Right ventricle myocardium inferior (tissue), 1 donor: ENCODE measurements at places on chromosomes 6 and 20. TPM values are rescaled to one million over a fixed set of nuclear protein-coding genes. Genes with fewer than 3 reads are reported as not detected.

Gene TCP11
- total RNA-seq: not detected

Gene WFDC8
- total RNA-seq: not detected

Gene MAP3K5
- total RNA-seq: 34.7 TPM

Gene ARFGEF3
- 1.4 TPM for total RNA-seq

Gene NTSR1
- not detected for total RNA-seq

Gene PCIF1
- 22.5 TPM for total RNA-seq

Gene CDSN
- not detected for total RNA-seq

Gene BTBD3
- total RNA-seq: 29.1 TPM

Gene SLC17A1
- total RNA-seq: not detected

Gene POPDC3
- total RNA-seq: 47.8 TPM

Gene APCDD1L
- total RNA-seq: 0.32 TPM

Gene ZSCAN16
- 2.2 TPM for total RNA-seq

Gene SLC24A3
- 1.4 TPM for total RNA-seq

- DNase-seq: no peak
Observed at GRCh38 chr6:41605649-41606048, 32.6 kb upstream of the MDFI start.

GRCh38 chr20:56565511-56565910 lies 32.5 kb downstream of the FAM209B start:
- no peak for DNase-seq

DNA sequence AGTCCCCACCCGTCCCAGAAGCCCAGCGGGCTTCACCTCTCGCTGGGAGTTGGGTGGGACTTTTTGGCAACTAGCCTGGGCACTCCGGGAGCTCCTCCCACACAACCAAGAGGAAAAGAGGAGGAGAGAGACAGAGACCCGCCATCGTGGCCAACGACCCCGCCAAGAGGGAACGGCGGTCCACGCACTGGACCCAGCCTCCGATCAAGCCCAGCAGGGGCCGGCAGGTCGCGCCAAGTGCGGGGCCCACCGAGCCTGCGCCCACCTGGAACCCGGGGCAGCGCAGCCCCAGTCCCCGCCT lies 3.0 kb upstream of the TMEM14C start:
- DNase-seq: peak; percentile 71

DNA sequence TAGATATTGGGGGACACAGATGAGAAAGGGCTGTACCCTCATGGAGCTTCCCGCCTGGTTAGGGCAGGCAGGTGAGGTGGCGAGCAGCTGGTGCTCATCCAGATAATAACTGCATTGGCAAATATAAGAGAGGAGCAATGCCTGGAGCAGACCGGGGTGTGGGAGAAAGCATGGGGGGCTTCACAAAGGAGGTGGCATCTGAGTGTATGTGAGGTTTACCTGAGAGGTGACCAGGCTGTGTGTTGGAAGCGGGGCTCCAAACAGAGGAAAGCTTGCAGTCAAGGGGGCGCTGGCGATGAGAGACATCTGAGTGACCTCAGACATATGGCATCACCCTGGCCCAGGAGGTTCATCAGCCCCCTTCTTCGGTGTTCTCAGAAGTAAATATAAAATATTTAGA lies 72.1 kb upstream of the PMEPA1 start:
- no peak for DNase-seq

GRCh38 chr6:120230008-120230407 lies 880.4 kb upstream of the MAN1A1 start:
- DNase-seq: no peak

GRCh38 chr20:53918949-53919361 lies 151.4 kb downstream of the BCAS1 start:
- DNase-seq: no peak

GRCh38 chr20:51402201-51402600 lies 140.3 kb downstream of the NFATC2 start:
- DNase-seq: no peak

- no peak for DNase-seq
Observed at GRCh38 chr6:136150961-136151360, 99.2 kb downstream of the MTFR2 start.

DNA sequence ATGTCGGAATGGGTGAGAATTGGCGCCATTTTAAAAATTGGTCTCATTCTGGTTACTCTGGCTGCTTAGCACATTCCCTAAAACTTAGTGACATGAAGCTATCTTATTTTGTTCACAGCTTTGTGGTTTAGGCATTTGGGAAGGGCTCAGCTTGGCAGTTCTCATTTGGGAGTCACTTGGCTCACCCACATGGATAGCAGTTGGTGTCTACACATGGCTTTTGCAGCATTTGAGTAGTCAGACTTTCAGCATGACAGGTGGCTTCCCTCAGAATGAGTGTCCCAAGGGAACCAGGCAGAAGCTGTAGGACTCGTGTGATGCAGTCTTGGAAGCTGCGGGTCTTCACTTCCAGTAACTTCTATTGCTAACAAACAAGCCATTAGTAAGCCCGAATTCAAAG lies 64.6 kb downstream of the UST start:
- DNase-seq: no peak

- no peak for DNase-seq
Observed at GRCh38 chr6:167968091-167968490, 29.4 kb upstream of the KIF25 start.

GRCh38 chr6:33723371-33724085 lies 12.0 kb upstream of the UQCC2 start:
- DNase-seq: no peak

DNA sequence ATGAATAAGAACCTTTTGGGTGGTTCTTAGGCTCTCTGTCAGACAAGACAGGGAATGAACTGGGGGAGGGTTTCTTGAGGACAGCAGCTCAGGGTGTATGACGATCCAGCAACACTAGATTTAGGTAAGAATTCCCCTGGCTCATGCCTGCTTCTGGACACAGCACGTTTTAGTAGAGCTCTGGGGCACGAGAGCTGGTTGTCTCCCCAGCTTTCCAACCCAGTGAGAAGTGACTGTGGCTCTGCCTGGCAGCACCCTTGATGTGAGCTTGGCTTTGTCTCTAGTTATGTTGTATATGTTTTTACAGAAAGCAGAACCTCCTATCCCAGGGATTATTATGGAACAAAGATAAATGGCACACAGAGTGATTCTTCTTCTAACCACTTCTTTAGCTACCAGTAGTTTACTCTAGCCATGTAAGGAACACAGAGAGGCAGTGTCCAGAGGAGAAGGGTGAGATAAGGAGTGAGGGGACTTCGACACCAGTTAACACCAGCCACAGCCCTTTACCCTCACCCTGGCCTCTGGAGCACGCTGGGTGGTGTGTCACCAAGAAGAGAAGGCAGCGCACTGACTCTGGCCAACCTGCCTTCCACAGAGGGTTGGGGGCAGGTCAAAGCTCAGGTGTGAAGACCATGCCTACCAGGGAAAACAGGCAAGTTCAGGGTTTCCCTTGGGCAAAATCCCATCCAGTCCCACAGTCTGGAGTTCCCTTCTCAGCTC lies 3.9 kb downstream of the APOBEC2 start:
- no peak for DNase-seq

DNA sequence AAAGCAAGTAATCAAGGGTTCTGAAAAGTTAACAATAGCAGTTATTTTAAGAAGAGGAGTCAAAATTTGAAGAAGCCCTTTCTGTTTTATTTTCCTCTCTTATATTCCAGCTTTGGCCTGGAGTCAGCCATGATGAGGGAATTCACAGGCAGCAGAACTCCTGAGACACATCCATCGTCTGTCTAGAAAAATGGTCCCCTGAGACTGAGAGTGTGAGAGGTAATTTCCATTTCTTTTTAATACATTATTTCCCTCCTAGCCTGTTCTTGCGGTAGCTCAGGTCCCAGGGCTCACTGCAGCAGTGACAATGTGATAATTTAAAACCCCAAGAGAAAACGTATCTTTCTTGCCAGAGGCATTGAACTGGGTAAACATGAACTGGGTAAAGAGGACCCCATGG lies 296.0 kb downstream of the SMOC2 start:
- no peak for DNase-seq

GRCh38 chr6:147900247-147900830 lies 391.8 kb downstream of the SAMD5 start:
- no peak for DNase-seq

GRCh38 chr6:29619578-29620160 lies 13.3 kb downstream of the GABBR1 start:
- no peak for DNase-seq

GRCh38 chr6:42079941-42080464 lies 29.7 kb downstream of the TAF8 start:
- no peak for DNase-seq

DNA sequence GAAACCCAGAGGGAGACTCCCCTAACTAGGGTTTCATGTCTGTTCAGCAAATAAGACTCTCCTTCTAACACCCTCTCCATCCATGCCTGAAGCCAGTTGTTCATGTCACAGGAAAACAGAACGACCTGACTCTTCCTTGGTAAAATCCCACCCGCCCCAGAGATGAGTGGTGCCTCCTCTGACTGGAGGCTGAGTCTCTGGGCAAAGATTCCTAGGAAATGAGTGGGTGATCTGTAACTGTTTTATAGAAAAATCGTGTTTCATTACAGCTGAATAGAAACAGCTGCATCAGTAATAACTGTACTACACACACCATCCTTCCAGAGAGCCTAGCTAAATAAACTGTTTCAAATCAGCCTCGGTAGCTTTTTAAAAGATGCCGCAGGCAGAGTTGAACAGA lies 37.4 kb upstream of the MRPS10 start:
- DNase-seq: no peak
